ENCODE measurements at places on chromosomes 12 and 14.

DNA sequence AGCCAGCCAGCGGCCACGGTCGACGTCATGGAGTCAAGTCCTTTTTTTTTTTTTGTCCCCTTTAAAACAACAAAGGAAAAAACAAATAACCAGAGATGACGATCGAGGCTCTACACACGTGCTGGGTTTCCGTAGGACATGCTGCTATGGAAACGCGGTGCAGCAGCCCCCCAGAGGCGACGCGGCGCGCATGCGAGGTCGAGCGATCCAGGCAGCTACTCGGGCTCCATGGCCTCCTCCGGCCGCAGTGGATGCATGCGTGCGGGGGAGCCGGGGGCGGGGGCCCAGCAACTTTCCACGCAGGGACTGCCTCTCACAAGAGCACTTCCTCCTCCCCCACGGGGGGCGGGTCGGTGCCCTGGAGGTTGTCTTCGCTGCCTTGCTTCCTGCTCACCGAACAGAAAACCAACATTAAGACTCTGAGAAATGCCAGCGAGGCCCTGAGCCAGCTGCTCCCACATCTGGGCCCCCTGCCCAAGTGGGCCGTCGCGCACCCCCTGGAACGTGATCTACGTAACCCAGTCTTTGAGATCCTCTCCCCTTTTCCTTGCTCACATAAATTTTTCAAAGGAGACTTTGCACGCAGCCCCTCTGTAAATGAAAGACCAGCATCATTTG lies 30.7 kb downstream of the P2RX4 start:
- peak; percentile 54 for DNase-seq

DNA sequence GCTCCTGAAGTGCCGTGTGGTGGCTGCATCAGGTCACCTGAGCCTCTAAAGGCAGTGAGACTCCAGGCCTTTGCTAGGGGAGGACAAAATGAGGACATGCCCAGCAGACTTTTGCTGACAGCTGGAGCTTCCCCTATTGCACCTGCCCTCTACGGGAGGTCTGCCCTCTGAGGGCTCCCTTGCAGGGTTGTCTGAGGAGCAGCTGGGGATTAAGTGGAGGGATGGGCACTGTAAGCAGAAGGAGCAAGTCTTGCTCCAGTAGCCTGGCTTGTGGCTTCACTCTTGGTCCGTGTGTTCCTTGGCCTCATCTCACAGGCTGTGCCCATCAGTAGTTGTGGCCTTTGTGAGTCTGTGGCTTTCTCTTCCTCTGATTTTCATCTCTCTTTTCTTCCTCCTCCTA lies 66.9 kb upstream of the NRXN3 start:
- DNase-seq, result no peak

DNA sequence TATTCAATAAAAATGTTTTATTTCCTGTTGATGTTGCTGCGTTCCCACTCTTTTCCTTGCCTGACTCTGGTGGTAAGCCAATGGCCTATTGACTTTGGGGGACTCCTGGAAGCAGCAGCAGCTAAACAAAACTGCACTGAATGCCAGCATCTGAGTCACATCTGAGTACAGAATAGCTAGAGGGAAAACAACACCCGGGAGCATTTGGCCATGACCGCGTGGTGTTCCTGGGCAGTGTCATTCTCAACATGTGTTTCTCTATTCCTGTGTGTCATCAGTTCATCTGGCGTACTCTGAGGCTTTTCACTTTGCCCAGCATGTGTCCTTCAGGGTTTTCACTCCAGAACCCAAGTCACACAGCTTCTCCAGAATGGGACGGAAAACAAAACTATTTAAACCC lies 238.8 kb downstream of the PAWR start:
- no peak for DNase-seq

- peak; percentile 81 for DNase-seq
Measured at GRCh38 chr14:106372870-106373652, 846.7 kb downstream of the TMEM121 start.

DNA sequence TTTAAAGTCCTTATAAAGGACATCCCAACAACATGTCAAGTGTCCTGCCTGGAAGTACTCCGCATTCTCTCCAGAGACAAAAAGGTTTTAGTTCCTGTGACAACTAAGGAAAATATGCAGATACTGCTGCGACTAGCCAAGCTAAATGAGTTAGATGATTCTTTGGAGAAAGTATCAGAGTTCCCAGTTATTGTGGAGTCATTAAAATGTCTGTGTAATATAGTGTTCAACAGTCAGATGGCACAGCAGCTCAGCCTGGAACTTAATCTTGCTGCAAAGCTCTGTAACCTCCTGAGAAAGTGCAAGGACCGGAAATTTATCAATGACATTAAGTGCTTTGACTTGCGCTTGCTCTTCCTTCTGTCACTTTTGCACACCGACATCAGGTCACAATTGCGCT lies 40.2 kb downstream of the RIC8B start:
- no peak for DNase-seq

- no peak for DNase-seq
Measured at GRCh38 chr12:59929110-59929509, 333.3 kb downstream of the SLC16A7 start.

GRCh38 chr14:35078082-35078481 lies 32.0 kb downstream of the FAM177A1 start:
- no peak for DNase-seq

DNA sequence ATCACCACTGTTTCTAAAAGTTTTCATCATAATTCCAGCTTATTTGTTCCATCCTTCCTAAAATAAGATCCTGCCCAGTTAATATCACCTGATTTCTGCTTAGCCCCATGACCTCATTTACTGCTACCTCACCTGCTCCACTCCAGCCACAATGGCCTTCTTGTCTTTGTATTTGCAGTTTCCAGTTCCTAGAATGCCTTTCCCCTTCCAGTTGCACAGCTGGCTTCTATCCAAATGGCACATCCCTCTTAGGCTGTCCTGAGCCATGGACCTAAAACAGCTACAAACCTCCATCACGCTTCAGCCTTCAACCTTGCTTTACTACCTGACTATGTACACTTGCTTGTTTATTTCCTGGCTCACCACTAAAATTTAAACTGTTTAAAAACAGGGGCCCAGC lies 6.5 kb upstream of the LGMN start:
- DNase-seq, result no peak

Measured in stimulated activated CD4-positive, alpha-beta T cell treated with anti-CD3 and anti-CD28 coated beads, TNF-alpha, amount 100 ng/mL, for 24 hours (primary cell).